ENCODE measurements at places on chromosomes 3 and 15.

DNA sequence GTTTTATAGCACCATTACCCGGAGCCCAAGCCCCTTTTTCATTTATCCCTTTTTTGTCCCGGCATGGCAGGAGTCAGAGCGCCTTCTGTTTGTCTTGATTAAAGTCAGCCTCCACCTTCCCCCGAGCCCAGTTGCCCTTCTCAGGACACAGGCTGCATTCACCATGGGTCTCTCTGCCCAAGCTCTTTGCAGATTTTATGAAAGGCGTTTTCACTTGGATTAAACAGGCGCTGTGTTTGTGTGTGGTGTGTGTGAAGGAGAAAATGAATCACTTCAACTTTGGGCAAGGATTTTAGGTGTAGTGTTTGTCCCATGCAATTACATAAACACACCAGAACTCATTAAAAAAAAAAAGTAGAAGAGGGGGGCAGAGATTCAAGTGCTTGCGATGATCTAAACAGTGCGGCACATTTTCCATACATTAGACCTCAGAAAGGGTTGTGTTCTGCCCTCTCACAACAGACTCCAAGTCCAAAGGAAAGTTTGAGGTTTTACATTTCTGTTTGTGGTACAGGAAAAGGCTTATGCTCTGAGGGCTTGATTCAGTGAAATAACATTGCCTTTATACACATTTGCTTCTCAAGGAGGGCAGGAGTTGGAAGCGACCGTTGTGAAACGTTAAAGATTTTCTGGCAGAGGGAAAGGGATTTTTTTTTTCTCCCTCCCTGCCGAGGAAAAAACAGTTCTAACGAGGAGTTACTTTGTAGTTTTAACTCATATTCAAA lies 14.5 kb upstream of the IL16 start:
- no peak for DNase-seq

GRCh38 chr15:27844018-27844666 lies 255.0 kb downstream of the OCA2 start:
- DNase-seq = no peak

- DNase-seq = no peak
These were observed 75.0 kb downstream of the LRRC28 start for GRCh38 chr15:99326235-99326634.

GRCh38 chr15:24865303-24865702 lies 89.5 kb upstream of the SNRPN start:
- DNase-seq = no peak

DNA sequence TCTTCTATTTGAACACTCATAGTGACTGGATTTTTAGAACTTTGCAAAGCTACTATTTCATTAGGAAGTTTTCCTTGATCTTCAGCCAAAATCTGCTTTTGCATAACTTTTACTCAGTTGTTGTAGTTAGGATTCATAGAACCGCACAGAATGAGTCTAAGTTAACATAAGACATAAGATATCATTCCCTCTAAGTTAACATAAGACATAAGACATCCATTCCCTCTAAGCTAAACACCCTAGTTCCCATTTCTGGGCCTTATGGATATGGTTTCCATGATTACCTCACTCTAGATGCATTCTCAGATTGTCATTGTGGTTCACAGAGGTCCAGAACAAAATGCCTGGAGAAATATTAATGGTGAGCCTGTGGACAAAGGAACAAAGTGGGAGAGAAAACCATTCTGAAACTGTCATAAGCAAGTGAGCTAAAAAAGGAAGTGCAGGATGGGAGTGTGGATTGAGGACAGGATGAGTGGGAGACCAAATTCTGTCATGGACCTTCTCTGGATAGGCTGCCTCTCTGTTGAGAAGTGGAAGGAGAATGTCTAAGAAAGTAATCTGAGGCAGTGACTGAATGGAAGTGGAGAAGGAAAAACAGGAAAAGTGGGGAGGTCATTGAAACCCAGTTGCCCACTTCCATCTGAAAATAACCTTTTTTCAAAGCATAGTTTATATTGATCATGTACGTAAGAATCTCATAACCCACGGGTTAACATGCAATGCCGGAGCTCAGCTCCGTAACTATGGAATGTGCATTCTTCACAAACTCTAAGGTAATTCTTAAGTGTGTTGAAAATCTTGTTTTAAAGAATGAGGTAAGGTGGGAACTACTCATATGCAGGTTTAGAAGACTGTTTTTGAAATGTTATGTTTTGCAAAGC lies 37.4 kb upstream of the SECISBP2L start:
- no peak for DNase-seq
